ENCODE measurements at places on chromosomes 7 and 10.

DNA sequence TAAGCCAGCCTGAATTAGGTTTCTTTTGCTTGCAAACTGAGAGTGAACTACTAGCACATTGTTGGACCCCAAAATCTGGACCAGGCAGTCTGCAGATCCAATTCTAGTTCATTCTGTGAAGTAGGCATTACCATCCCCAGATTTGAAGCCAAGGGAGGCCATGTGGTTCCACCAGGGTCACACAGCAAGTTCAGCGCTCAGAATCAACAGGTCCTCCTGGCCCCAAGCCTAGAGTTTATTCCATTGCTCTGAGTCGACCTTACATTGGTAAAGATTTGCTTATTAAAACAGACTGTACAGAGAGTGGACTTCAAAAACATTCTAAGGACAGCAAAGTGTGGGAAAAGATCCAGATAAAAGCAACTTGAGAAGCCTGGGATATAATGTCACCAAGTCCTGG is 50.9 kb downstream of the AFAP1L2 start:
- DNase-seq, result no peak

DNA sequence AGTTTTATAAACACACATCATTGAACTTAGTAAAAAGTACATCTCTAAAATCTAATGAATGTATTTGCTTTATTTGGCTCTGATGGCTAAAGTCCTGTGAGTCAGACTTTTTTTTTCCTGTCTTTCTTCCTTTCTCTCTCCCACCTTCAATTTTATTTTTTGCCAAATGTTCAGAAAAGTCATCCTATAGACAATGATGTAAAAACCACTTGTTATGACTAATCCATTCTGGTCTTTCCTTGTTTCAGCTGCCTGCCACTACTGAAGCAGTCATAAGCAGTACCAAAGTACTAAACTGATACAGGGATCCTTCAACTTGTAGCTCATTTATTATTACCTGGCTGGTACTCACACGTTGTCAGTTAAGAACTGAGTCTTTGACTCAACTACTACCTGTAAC is 23.9 kb downstream of the HECTD2 start:
- DNase-seq, result peak; percentile 51

- no peak for DNase-seq
Measured at GRCh38 chr10:119687192-119688032, 36.2 kb downstream of the BAG3 start.

DNA sequence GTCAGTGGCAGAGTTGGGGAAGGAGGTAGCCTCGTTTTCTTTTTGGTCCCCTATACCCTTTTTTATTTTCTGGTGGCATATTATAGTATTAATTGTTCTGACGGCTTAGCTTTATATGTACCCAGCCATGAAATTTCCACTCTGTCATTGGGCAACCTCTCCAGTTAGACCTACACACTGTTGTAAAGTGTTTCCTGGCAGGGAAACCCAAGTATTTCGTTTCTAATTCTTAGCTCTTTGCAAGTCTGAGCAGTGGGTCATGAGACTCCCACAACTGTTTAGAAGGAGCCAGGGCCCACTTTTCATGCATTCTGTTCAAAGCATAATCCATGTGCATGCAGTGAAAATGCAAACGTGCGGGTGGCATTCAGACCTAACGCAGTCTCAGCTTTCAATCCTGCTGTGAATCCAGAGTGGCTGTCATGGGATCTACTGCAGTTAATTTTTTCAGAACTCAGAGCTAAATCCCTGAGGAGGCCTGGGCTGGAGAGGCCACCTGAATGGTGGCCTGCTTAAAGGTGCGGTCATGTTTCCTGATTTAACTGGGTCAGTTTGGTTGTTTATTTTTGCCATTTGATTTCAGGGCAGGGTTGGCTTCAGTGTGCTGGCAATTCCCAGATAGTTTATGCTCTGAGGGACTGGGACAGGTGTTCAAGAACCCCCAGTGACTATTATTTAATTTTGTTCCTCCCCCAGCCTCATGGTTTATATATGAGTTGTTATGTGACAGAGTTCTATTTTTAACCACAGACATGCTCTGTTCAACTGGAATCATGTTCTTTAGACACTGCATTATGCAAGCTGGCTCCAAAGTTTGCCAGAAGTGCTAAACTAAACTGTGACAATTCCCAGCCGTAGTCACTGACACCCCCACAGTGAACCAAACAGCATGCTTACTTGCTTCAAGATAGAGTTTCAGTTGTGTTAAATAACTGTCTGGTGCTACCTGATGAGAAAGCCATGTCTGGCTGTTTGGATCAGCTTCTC is 27.4 kb upstream of the SYPL1 start:
- DNase-seq, result no peak
